ENCODE measurements at places on chromosomes 6 and 20.

- DNase-seq = no peak
These were observed 38.1 kb upstream of the CD83 start for GRCh38 chr6:14079433-14079832.

DNA sequence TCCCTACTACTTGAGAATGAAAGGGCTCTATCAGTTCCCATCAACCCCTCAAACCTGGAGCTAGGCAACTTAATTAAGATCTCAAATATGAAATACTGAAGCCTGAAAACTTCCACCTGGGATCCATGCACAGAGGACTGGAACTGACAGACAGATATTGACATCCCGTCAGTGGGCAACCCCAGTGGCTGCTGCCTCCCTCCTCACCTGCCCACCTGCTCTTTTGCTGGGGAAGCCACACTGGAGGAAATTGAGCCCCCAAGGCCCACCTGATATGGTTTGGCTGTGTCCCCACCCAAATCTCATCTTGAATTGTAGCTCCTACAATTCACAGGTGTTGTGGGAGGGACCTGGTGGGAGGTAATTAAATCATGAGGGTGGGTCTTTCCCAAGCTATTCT lies 192.8 kb downstream of the LRFN2 start:
- no peak for DNase-seq

DNA sequence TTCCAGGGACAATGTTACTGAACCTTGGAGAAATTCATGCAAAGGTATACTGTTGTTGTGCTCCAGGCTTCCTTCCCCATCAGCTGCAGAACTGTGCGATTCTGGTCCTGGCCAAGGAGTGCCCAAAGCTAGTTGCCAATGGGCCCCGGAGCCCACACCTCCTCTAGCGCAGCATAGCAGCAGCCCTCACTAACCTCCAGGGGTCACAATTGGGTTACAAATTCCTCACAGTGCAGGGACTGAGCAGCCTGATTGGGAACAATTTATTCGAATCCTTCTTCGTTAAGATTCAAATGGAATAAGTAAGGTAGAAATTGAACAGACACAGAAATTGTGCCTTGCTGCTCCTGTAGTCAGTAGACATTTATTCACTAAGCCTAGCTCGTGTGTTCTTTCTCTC lies 284.9 kb downstream of the PRKN start:
- no peak for DNase-seq

DNA sequence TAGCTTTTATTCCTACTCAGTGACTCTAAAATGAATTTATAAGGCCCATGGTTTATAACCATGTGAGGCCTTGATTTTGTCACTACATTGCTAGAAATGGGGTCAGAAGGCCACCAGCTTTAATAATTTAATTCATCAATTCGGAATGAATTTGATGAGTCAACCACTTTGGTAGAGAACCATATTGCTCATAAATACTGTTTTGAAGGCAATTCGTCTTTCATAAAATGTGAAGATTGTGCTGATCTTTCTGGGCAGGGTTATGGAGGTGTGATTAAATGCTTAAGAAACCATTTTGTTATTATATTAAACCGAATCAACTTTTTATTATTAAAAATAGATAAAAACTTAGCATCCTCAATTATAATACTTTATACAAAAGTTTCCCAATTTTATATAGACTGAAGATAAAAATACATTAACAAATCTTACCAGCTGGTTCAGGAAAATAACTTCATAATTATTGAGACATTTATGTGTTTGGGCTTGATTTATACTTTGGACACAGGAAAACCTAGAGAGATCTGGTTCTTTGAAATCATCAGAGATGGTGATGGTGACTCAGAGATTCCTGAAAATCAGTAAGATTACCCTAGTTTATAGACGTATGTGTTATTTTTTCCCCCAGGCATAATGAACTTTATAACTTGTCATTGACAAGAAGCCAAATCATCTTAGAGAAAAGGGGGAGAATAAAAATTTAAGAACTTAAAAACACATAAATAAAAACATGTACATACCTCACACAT lies 10.6 kb downstream of the HCRTR2 start:
- DNase-seq = no peak

GRCh38 chr6:168884646-168885086 lies 369.0 kb downstream of the THBS2 start:
- peak; percentile 60 for DNase-seq

GRCh38 chr20:62622178-62622876 lies 20.0 kb upstream of the SLCO4A1 start:
- DNase-seq = no peak

DNA sequence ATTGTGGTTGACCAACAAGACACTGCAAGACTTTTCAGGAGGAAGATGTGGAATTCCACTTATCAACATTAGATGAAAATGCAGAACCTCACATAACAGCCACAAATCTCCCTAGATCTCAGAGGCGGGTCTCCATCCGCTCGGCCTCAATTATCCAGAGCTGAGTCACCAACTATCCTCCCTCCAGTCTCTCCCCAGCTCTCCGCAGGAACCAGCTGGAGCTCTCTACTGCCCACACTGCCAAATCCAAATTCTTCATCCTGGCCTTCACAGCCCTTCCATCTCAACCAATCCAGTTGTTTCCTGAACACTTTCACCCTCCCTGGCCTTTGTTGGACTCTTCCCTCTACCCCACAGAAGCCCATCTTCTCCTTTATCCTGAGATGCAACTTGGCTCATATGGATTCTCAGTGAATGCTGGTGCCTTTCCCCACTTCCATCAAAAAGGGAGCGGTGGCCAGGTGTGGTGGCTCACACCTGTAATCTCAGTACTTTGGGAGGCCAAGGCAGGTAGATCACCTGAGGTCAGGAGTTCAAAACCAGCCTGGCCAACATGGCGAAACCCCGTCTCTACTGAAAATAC lies 3.5 kb upstream of the TGIF2 start:
- no peak for DNase-seq

- no peak for DNase-seq
These were observed 33.4 kb downstream of the CTNNBL1 start for GRCh38 chr20:37726971-37727956.

DNA sequence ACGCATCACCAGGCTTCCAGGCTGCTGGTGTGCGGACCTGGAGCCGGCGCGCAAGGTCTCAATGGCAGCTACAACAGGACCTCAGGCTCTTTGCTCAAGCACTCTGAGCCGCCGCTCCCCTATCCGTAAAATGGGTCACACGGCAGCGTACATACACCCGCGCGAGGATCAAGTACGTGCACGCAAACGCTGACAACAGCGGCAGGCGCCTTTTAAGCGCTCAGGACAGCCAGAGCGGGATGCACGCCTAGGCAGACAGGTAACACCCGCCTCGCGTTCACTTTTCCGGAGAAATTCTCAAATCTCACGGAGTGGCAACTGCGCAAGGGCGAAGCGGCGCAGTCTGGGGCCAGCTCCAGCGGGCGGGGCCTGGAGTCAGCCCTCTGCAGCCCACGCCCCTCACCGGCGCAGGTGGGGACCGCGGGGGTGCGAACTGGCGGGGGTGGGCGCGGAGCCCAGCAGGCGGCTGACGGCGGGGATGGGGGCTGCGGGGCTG lies 535 bp downstream of the EXOC2 start:
- peak; percentile 32 for DNase-seq

DNA sequence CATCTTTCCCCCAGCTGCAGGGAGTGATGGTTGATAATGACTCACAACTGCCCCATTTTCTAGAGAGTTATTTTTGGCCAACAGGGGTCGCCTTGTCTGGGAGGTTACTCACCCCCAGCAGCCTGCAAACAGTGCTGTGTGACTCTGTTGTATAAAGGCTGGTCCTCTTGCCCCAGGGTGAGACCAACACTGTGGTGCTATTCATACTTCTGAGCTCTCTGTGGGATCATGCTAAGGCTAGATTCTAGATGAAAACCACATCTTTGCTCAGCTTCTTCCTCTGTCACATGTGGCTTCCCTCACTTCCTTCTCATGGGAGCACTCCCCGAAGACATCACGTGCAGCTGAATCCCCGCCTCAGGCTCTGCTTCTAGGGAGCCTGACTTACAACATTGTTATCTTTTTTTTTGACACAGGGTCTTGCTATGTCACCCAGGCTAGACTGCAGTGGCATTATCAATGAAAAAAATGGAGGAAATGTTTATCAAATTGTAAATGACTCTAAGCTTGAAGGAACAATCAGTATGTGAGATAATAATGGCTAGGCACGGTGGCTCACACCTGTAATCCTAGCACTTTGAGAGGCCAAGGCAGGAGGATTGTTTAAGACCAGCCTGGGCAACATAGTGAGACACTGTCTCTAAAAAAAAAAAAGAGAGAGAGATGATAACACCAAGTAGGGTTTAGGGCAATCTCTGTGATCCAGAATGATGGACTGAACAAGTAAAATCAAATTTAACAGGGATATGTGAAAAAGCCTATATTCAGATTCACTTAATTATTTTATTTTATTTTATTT lies 55.7 kb upstream of the SLC23A2 start:
- DNase-seq = peak; percentile 49

GRCh38 chr6:33426590-33427511 lies 7.0 kb downstream of the SYNGAP1 start:
- DNase-seq = no peak

DNA sequence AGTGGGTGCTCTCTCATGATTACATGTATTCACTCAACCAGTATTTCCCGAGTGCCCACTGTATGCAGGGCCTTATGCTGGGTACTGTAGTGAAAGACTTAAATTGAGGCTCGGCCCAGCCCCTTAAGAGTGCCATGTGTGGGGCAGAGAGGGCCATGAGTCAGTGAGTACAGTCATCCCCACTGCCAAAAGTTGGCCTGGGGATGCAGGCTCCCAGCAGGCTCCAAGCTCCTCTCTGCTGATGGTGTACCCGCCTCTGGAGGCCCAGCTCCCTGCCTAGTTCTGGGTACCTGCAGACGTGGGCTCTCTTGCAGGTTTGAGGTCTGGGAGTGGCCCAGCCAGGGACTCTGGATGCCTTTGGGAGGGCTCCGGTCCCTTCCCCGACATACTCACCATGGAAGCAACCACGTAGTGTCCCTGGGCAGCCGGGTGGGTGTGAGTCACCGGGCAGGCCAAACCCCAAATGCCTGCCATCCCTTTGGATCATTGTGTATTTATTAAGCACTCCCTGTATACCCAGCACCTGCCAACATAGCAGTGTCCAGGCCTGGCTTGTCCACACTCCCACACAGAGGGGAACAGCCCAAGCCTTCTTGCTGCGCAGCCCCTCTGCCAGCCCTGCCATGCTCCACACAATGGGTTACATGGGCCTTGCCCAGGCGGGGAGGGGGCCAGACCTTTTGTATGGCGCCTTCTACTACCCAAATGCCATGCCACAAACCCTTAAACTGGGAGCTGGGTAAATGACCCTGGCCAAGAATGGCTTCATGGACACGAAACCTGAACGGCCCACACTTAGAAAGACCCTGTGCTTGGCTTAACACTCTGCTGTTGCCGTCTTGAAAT lies 153.6 kb downstream of the VEGFA start:
- no peak for DNase-seq

DNA sequence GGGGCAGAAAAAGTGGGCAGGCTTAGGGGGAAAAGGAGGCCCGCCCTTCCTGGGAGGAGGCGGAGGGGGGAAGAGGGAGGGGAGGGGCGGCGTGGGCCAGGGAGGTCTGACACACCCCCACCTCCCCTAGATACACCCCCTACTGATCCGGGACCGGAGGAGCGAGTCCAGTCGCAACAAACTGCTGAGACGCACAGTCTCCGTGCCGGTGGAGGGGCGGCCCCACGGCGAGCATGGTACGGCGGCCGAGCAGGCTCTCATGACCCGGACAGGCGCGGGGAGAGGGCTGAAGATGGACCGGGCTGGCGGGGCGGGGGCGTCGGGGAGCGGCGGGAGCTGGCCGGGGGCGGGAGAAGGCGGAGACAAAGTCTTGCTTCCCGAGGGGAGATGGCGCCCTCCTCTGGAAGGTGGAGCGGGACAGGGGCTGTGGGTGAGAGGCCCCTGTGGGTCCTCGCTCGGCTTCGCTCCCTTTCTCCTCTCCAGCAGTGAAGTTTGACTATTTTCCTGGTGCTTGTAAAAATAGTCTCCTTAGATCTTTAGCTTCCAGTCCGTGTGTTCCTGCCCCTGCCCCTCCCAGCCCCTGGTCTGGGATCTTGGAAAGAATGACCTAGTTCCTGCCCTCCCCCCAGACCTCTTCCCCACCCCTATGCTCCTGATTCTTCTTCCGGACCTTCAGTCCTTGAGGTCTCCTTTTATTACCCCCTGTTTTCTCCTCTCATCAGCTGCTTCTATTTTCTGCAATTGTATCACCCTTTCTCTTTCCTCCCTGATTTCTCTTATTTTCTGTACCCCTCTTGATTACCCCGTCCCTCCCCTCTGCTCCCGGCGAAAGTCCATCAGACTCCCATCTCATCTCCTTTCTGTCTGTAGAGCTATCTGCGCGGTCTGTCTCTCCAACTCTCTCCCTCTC lies 6.1 kb downstream of the SYNGAP1 start:
- DNase-seq = peak; percentile 63

GRCh38 chr6:149978610-149979009 lies 14.9 kb downstream of the ULBP1 start:
- no peak for DNase-seq

- no peak for DNase-seq
These were observed 578.5 kb downstream of the BMP2 start for GRCh38 chr20:7346026-7346425.

DNA sequence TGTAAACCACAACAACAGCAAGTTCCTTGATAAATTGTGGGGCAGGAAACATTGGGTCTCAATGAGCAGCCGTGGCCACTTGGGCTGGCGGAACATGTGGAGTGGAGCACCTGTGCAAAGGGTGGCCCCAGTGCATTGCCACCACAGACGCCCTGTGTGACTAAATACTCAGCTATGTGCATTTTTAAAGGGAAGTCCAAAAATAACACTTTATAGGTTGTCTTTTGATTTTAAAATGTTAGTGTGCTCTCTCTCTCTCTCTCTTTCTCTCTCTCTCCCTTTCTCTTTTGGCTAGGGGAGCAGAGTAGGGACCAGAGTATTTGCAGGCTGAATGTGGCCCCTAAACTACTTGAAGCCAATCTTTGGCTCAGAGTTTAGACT lies 236.3 kb downstream of the BCAS1 start:
- no peak for DNase-seq

- DNase-seq = no peak
These were observed 22.4 kb downstream of the OR2B2 start for GRCh38 chr6:27889628-27890444.

- no peak for DNase-seq
These were observed 757 bp downstream of the RAET1E start for GRCh38 chr6:149897015-149897697.

- DNase-seq = no peak
These were observed 385.3 kb upstream of the SOX4 start for GRCh38 chr6:21208081-21208795.

GRCh38 chr6:100078509-100078908 lies 84.5 kb upstream of the MCHR2 start:
- no peak for DNase-seq

- no peak for DNase-seq
These were observed 27.8 kb downstream of the SERPINB6 start for GRCh38 chr6:2943564-2943955.

DNA sequence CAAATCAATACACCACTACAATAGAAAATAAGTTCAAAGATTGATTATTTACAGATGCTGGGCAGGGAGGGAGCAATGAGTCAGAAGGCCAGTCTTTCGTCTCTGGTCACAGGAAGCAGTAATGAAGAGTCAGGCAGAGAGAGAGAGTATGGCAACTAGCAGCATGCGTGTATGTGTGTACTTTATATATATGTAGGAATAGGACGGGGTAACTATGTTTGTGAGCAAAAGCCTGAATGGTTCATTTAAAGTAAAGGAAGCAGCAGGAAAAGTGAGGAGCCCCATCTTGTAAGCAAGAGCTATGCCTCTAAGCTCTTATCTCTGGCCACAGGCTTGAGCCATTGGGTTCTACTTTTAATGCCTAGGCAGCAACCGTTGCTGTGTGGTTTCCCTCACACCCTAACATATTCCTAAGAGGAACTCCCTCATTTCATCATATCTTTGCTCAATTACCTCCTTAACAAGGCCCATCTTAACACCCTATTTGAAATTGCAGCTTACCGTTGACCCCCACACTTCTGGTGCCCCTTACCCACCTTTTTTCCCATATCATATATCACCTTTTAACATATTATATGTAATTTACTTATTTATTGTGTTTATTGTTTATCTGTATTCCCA lies 66.6 kb downstream of the AFG1L start:
- no peak for DNase-seq
